Erythroblast (primary cell): ENCODE measurements at places on chromosomes 7 and 10.
A peak's percentile ranks its signal among the peaks of the same experiment; 100 is the strongest.

DNA sequence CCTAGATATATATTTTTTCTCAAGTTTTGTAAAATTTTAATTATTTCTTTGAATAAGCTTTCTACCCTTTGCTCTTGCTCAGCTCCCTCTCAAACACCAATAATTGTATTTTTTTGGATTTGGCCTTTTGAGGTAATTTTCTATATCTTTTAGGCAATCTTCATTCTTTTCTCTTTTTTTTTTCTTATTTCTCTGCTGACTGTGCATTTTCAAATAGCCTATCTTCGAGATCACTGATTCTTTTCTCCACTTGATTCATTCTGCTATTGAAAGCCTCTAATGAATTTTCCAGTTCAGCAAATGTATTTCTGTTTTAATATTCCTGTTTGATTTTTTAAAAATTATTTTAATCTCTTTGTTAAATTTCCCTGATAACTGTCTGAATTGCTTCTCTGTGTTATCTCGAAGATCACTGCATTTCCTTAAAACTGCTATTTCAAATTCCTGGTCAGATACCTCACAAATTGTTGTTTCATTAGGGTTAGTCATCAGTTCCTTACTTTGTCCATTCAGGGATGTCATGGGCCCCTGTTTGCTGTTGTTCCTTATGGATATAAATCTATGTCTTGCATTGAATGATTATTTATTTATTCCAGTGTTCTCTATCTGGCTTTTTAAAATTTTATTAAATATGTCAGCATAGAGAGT lies 100.1 kb upstream of the UNC5B start:
- no peak for DNase-seq

DNA sequence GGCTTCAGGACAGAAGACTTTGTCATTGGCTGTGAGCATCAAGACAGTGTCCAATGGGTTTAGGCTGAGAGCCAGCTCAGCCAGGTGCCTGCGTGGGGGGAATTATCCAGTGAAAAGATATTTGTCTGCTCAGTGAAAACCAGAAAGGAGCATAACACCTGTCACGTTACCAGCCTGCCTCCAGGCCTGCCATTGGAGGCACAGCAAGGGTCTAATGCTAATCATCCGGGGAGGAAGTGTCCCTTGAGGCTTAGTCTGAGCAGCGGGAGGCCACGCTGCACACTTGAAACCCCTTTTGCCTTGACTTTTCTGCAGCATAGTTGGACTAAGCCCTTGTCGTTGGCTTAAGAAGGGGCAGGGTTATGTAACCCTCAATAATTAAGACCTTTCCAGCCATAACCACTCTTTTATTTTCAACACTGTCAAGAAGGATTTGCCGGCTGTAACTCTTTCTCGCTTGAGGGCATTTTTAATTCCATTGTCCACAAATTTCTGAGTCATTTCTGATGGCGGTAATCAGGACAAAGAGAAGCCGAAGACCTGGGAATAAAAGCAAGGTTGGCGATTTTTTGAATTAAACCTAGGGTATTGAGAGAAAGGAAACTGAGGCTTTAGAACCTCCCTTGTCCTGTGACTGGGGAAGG lies 639.6 kb upstream of the FOXK1 start:
- DNase-seq, result no peak

- DNase-seq, result no peak
Measured at GRCh38 chr7:114413761-114414155, 857 bp upstream of the FOXP2 start.

DNA sequence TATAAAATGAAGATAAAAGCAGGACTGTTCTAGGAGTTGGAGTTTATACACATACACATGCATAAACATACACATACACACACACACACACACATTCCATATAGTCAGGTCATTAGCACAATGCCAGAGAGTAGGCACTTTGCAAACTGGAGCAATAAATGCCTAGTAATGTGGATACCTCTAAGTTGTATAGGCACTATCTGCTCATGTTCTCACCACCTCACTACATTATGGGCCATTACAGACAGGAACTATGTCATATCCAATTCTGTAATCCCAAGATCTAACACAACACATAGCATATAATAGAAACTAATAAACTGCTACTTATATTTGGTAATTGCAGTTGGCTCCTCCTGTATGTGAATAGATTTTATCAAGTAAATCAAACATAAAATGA lies 115.6 kb downstream of the GRM8 start:
- no peak for DNase-seq

- DNase-seq, result no peak
Measured at GRCh38 chr7:109967406-109967805, 1123.5 kb upstream of the LRRN3 start.

- DNase-seq, result no peak
Measured at GRCh38 chr10:70886921-70887665, 1.3 kb downstream of the PCBD1 start.

GRCh38 chr7:333393-333764 lies 43.4 kb downstream of the FOXL3 start:
- no peak for DNase-seq

DNA sequence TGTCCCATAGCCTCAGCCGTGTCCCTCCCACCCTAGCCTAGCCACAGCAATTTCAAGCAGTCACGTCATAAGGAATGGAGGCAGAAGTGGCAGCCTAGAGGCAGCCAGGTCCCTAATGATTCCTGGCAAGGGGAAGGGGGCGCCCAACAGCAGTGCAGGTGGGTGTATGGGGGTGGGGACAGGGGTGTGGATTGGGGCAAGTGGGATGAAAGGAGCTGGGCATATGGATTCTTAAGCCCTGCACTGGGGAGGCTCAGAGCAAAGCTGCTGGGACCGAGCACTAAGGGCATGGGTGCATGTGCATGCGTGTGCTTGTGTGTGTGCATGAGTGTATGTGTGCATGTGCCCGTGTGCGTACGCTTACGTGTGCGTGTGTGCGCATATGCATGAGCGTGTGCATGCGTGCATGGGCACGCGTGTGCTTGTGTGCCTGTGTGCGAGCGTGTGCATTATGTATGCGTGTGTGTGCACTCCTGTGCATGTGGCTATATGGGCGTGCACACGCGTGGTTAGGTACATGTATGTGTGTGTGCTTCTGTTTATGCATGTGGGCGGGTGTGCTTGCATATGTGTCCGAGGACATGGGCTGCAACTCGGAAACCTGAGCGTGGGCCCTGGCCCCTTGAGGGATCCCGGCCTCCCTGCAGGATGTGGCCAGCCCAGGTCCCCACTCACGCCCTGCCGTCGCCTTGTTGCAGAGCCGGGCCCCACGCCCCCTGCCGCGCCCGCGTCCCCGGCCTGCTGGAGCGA lies 34.1 kb downstream of the SH2B2 start:
- no peak for DNase-seq

GRCh38 chr10:86068231-86069054 lies 298.2 kb downstream of the GRID1 start:
- DNase-seq, result no peak

GRCh38 chr7:18320971-18321567 lies 174.5 kb upstream of the HDAC9 start:
- DNase-seq, result peak; percentile 40

- peak; percentile 8 for DNase-seq
Measured at GRCh38 chr10:24908793-24909423, 43.5 kb downstream of the PRTFDC1 start.

DNA sequence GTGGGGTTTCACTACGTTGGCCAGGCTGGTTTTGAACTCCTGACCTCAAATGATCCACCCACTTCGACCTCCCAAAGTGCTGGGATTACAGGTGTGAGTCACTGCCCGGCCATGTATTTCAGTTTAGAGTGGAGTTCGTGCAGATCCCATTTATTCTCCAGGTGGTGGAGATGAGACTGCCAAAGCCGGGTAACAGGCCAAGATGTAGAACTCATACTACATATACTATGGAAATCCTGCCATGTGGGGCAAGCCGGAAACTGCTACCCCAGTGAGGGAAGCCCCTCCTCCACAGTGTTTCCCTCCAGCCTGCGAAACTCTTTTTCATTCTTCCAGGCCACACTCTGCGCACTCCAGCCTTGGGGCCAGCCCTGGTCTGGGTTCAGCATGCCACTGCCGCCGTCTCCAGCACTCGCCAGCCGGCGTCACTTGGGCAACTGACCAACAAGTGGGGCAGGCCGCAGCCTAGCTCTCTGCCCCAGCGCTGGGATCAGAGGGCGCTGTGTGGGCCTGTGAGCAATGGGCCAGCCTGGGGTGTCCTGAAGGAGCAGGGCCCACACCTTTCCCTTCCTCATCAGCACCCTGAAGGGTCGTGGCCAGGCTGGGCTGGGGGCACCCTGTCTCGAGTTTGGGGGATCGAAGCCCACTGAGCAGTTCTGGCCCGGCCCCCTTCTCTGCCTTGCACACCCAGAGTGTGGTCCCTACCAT lies 122.0 kb downstream of the TRRAP start:
- no peak for DNase-seq

DNA sequence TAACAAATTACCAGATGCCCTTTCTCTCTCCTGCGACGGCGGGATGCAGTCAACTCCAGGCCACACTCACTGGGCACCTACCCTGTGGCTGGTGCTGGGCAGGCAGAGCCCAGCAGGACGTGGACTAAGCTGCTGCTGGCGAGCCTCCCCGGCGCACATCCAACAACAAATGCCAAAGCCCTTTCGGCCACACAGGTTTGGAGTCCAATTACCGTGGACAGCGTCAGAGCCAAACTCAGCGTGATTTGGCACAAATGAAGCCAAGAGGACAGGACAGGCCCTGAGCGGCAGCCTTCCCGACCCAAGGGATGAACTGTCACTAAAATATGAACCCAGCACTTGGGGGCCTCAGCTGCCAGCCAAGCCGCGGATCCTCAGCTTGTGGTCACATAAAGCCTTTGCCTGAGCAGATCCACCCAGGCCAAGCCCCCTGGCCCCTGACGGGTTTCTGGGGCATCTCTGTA lies 28.4 kb downstream of the DAGLB start:
- no peak for DNase-seq

GRCh38 chr10:89203237-89203636 lies 3.9 kb downstream of the CH25H start:
- no peak for DNase-seq

DNA sequence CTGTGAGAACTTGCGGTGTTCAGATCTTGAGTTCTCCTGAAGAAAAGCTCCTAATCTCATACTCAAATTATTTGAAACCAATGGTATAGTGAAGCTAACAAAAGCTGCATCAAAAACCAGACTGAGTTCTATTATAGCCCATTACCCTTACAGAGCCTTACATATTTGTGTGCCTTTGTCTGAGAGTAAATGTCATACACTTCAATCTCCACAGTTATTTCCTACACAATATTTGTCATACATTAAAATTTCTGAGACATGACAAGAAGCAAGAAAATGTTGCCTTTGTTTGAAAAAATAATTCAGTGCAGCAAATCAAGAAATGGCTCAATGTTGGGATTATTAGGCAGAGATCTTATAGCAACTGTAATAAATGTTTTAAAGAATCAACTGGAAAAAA lies 776.1 kb upstream of the MBL2 start:
- no peak for DNase-seq

DNA sequence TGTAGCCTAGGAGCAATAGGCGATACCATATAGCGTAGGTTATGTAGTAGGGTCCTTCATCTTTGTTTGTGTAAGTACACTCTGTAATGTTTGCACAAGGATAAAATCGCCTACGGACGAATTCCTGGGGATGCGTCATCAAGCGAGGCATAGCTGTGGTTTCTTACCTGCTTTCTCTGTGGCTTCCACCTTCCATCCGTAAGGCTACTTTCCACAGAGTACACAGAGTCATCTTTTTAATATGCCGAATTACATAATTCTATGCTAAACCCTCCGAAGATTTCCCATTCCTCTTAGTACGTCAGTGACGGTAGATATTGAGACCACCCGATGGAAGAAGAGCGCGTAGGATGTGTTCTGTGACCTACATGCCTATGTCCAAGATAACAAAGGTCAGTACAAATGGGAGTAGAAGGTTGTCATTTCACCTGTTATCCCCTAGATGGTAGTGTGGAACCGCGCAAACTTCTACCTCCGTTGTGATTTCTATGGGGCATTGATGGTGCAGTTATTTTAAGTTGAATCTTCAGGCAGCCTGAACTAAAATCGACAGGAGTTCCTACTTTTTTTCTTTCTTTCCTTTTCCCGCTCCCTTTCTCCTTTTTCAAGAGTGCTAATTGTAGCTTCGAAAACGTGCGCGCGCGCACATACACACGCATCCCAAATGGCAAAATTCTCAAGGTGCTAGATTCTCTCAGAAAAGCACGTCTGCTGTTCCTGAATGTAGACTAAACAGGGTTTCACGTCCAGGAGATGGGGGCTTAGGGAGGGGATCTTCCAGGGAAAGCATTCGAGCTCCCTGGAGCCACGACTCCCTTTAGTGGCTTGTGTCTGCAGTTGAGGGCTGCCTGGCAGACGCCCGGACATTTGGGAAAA lies 111.7 kb upstream of the MBL2 start:
- DNase-seq, result peak; percentile 68

- peak; percentile 36 for DNase-seq
Measured at GRCh38 chr7:36092221-36092771, 60.8 kb upstream of the EEPD1 start.

GRCh38 chr10:47044741-47045140 lies 133.5 kb downstream of the PTPN20 start:
- no peak for DNase-seq

GRCh38 chr7:6563936-6564770 lies 12.9 kb upstream of the GRID2IP start:
- no peak for DNase-seq

GRCh38 chr10:58515291-58515941 lies 2.7 kb downstream of the BICC1 start:
- DNase-seq, result no peak

GRCh38 chr10:119140603-119141245 lies 24.8 kb downstream of the SFXN4 start:
- no peak for DNase-seq

DNA sequence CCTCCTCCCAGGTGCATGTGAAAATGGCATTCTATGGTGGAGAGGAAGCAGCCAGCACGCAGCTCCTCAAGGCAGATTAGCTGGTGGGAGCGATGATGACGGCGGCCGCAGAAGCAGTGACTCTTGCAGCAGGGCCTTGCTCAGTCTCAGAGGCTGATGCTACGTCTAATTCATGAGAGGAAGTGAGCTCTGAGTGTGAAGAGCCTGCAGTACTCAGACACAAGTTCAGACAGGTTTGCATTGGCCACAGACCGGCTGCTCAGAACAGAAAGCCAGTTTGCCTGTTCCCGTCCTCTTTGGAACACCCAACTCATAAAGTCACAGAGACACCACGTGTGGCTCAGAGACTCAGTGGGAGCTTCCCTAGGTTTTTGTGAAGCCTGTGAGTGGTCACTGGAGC lies 136.5 kb downstream of the ADARB2 start:
- DNase-seq, result no peak

GRCh38 chr10:129513312-129513711 lies 46.3 kb downstream of the MGMT start:
- DNase-seq, result no peak

DNA sequence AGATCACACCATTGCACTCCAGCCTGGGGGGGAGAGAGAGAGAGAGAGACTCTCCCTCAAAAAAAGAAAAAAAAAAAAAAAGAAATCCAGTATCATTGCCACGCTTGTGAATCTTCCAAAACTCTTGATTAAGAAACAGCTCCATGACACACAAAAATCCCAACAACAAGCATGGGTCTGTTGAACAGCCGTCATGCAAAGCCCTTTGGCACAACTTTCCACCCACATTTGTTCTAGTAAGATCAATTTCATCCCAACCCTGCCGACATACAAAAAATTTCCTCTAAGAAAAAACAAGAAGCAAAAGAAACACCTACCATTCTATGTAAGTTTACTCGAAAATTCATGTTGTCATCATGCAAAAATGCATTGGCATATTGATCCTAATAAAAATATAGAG lies 62.8 kb downstream of the ARMH3 start:
- DNase-seq, result no peak
